GOT3 (cell line): ENCODE measurements at places on chromosomes 11 and 22.

- no peak for DNase-seq
Measured at GRCh38 chr11:85826116-85826855, 15.3 kb upstream of the SYTL2 start.

DNA sequence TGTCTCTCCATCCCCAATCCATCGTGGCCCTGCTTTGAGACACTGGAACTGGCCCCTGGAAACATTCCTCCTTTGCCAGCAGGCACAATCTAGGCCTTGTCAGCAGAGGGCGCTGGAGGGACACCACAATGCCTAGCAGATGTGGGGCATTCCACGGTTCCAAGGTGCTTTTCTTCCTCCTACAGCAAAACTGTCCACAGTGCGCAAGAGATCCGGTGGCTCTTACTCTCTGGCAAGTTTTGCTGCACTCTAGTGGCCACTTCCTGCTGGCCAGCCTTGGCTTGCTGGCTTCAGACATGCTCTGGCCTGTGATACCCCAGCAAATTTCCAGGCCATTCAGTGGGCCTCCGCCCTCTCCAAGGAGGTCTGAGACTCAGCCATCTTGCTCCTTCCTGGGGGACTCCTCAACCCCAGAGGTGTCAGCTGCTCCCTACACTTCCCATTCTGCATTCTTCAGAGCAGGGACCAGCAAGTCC lies 17.1 kb upstream of the RBM4B start:
- peak; percentile 69 for DNase-seq

GRCh38 chr11:100918551-100919500 lies 210.8 kb downstream of the PGR start:
- no peak for DNase-seq

DNA sequence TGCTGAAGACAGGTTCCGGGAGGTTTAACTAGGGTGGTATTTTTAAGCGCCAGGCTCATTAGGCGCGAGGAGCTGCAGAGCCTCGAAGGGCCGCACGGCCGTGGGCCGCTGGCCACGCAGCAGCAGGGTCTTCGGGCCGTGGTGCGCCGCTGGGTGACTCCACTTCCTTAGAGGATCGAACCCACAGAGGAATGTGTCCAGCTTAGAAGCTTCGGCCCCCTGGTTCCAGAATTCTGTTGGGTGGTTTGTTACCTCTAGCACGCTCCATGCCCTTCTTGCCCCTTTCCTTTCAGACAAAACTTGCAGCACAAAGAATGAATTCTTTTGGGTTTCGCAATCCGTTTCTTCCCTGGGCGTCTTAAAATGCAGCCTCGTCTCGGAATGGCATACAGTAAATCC lies 773 bp upstream of the PATL1 start:
- DNase-seq: no peak

DNA sequence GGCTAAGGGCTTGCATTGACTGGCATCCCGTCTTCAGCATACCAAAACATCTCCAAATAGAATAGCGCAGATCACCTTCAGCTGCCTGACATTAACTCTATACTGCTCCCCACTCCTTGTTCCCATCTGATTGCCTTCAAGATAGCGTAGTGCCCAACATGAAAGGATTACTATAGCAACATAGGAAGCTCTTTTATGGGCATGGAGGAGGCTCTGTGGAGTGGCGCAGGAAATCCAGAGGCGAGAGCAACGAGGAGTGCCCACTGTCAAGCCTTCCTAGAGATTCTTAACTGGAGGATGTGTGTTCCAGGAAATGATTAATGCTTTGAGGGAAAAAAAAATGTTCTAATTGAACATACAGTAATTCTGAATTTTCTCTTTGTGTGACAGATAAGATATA lies 213.3 kb downstream of the CADM1 start:
- DNase-seq: no peak

DNA sequence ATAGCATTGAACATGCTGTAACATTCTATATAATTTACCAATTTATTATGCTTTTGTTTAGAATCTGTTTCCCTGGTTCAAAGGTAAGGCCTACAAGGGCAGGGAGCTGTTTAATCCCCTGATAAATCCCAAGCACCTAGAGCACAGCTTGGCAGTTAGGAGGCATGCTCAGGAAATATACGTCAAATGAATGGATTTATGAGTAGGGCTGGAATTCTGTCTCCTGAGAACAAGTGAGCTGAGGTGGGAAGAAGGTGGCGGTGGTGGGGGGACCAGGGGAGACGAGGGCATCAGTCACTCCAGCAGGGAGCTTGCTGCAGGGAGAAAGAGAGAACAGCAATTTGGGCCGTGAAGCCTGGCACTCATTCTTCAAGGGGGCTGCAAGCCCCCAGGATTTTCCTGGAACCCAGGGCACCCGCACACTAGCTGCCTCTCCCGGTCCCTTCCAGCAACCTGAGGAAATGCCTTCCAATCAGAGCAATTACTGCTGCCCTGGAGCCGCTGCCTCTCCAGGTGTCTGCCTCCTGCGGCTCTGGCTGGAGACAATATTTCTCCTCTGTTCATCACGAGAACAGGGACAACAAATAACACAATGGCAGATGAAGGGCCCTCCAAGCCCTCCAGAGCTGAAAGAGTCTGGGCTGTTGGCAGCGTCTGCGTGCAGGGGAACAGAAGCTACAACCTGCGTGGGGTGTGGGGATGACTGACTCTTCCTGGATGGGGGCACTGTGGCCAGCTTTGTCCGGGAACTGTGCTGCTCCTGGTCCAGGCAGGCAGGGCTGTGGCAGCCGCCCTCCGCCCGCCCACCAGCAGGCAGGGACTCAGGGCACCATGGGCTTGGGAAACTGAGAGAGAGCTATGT lies 233.4 kb downstream of the ST3GAL4 start:
- DNase-seq: no peak

- DNase-seq: no peak
Measured at GRCh38 chr11:132993991-132994502, 538.3 kb downstream of the OPCML start.

- DNase-seq: no peak
Measured at GRCh38 chr11:130198964-130199363, 39.4 kb downstream of the ST14 start.

- no peak for DNase-seq
Measured at GRCh38 chr11:11620921-11621572, 758 bp downstream of the GALNT18 start.

- peak; percentile 14 for DNase-seq
Measured at GRCh38 chr11:1863352-1864216, 10.7 kb downstream of the LSP1 start.

- no peak for DNase-seq
Measured at GRCh38 chr22:43510281-43511070, 98.7 kb downstream of the MPPED1 start.

- no peak for DNase-seq
Measured at GRCh38 chr11:108927791-108928545, 263.1 kb downstream of the DDX10 start.

GRCh38 chr11:74717221-74717969 lies 13.8 kb downstream of the CHRDL2 start:
- no peak for DNase-seq

GRCh38 chr11:58276151-58276550 lies 8.1 kb upstream of the OR10W1 start:
- DNase-seq: no peak

GRCh38 chr11:16242806-16243205 lies 113.5 kb downstream of the SOX6 start:
- no peak for DNase-seq
